Activated CD4-positive, alpha-beta T cell treated with anti-CD3 and anti-CD28 coated beads for 36 hours (primary cell): ENCODE measurements at places on chromosomes 2 and 18.

GRCh38 chr2:189086710-189087109 is 92.9 kb downstream of the COL5A2 start:
- DNase-seq = no peak

- DNase-seq = peak; percentile 61
These were observed 101.7 kb downstream of the AGAP1 start for GRCh38 chr2:235595422-235596010.

DNA sequence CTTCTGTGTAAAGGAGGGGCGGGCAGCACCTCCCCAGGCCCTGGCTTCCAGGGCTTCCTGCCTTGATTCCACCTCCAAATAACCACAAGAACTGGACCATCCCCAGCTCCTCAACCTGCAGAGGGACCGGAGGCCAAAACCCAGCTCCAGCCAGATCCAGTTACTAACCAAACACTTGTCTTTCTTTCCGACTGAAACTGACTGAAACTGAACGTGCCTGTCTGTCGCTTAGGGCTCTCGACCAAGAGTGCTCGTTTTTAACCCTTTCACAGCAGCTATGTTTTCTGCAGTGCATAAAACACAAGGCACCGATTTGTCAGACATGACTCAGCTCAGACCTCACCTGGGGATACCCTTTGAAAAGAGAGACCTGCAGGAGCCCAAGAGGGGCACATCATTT is 249.9 kb upstream of the SIX2 start:
- DNase-seq = no peak

GRCh38 chr18:25075331-25075730 is 276.6 kb downstream of the ZNF521 start:
- DNase-seq = no peak

GRCh38 chr2:127712999-127713398 is 11.7 kb downstream of the SFT2D3 start:
- DNase-seq = no peak

- DNase-seq = no peak
These were observed 20.7 kb downstream of the SP140 start for GRCh38 chr2:230246206-230246605.

DNA sequence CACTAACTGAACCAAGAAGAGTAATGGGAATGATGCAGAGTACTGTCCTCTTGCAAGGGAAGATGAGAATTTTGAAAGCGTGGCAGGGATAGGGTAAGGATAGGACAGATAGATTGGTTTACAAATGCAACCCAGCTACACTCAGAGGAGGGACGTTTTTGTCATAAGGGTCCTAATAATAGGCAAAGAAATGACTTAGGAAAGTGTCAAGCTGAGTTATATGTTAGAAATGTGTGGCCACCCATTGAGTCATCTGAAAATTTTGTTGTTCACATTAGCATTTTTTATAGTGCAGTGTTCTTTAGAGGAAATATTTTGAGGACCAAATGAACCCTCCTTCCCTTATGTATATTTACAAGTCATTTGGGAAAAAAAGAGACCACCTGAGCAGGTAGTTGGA is 137.5 kb downstream of the PHLPP1 start:
- no peak for DNase-seq

DNA sequence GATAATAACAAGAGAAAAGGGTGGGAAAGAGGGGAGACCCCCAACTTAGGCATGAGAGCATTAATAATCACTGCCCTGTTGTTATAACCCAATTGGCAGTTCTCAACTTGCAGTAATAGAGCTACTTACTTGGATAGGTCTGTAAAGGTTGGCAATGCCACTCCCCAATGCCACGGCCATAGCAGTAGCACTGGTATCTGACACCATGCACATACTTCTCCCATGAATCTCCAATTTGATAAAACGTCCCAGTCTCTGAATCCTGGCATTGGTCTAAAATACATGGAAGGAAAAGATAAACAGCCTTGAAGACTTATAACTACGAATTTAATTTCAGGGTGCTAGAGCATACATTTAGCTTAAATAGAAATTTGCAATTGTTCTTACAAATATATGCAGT is 16.8 kb downstream of the FN1 start:
- no peak for DNase-seq
